ENCODE measurements at places on chromosomes 12 and 14.

DNA sequence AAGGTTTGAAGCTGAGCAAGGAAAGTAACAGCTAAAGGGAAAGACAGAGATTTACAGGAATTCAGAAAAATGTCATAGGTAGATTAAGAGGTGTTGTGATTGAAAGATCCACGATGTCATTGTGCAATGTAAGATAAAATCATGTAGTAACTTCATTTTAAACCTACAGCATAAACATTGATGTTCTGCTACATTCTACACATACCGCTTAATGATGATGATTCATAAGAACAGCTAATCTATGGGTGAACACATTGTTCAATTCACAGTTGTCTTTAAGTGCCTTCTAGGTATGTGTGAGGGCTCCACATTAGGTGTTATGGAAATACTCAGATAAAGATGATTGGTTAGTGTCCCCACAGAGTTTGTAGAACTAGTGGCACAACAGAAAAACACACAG is 170.9 kb downstream of the GRIP1 start:
- no peak overlapping the region for H3K4me3 ChIP-seq
- H3K27me3 ChIP-seq, result no peaks in the 10 kb centered on the region
- no peak overlapping the region for H3K27ac ChIP-seq
- no peaks in the 10 kb centered on the region for H3K4me1 ChIP-seq
- H3K36me3 ChIP-seq, result no peaks in the 10 kb centered on the region
- no peak for DNase-seq

GRCh38 chr14:84937016-84937415 is 592.9 kb upstream of the FLRT2 start:
- no peaks in the 10 kb centered on the region for H3K36me3 ChIP-seq
- H3K27ac ChIP-seq, result no peak overlapping the region
- H3K27me3 ChIP-seq, result no peaks in the 10 kb centered on the region
- no peaks in the 10 kb centered on the region for H3K4me1 ChIP-seq

GRCh38 chr12:47307680-47308399 is 228.1 kb upstream of the AMIGO2 start:
- peak overlapping the region; percentile 42 for H3K4me3 ChIP-seq
- peak overlapping the region; percentile 51 for H3K27ac ChIP-seq
- DNase-seq, result peak; percentile 35
- peaks cover 12% of the 10 kb centered on the region for H3K4me1 ChIP-seq
- no peaks in the 10 kb centered on the region for H3K36me3 ChIP-seq

DNA sequence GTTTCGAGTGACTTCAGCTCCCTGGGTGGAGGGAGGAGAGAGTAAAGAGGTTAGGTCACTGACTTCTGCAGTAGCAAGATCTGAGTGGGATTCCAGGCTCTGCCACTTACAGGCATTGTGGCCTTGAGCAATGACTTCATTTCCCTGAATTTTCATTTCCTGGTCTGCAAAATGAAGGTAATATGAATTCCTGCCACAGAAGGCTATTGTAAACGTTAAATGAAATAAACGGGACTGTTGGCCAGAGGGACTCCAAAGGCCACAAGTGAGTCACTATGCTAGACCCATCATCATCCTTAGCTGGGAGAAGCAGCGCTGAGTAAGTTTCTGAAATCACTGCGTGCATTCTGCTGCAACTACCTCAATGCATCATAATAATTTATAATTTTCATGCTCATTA is 807.8 kb downstream of the AACS start:
- no peaks in the 10 kb centered on the region for H3K27me3 ChIP-seq
- no peak overlapping the region for H3K27ac ChIP-seq
- DNase-seq, result no peak
- H3K4me3 ChIP-seq, result no peak overlapping the region
- H3K36me3 ChIP-seq, result no peaks in the 10 kb centered on the region

GRCh38 chr12:106771425-106771824 is 3.1 kb upstream of the RIC8B start:
- H3K36me3 ChIP-seq, result no peaks in the 10 kb centered on the region
- peaks cover 3% of the 10 kb centered on the region for H3K27me3 ChIP-seq
- no peak for DNase-seq
- H3K4me3 ChIP-seq, result no peak overlapping the region

- H3K4me3 ChIP-seq, result peak overlapping the region; percentile 9
- H3K36me3 ChIP-seq, result peaks cover 3% of the 10 kb centered on the region
- H3K4me1 ChIP-seq, result peaks cover 81% of the 10 kb centered on the region
- no peaks in the 10 kb centered on the region for H3K27me3 ChIP-seq
Measured at GRCh38 chr14:99261912-99262787, 9.8 kb downstream of the BCL11B start.

GRCh38 chr12:50615907-50616296 is 111.1 kb downstream of the DIP2B start:
- H3K36me3 ChIP-seq, result no peaks in the 10 kb centered on the region
- H3K4me3 ChIP-seq, result no peak overlapping the region
- H3K4me1 ChIP-seq, result peaks cover 9% of the 10 kb centered on the region
- no peak overlapping the region for H3K27ac ChIP-seq
- no peak for DNase-seq

DNA sequence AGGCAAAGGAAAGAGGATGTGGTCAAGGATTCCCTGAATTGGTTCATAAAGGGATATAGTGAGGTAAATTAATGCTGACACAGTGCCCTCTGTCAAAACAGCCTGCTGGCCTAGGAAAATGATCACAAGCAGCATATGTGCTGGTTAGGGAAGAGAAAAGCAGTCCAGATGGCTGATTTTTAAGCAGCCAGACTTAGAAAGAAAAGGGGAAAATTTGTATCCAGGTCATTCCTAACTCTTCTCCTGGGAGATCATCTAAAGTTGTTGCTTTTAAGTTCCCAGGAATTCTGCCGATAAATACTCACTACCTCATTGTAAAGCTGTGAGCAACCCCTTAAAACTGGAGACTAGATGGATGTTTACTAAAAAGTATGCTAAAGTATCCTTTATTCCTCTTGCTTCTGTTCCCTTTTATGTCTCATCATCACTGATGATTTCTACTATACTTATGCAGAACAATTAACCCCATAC is 46.4 kb upstream of the CNOT2 start:
- no peaks in the 10 kb centered on the region for H3K27me3 ChIP-seq
- H3K4me3 ChIP-seq, result no peak overlapping the region
- no peaks in the 10 kb centered on the region for H3K36me3 ChIP-seq
- H3K27ac ChIP-seq, result no peak overlapping the region
- H3K4me1 ChIP-seq, result no peaks in the 10 kb centered on the region
- DNase-seq, result no peak

GRCh38 chr12:22406627-22407026 is 72.1 kb upstream of the ST8SIA1 start:
- H3K36me3 ChIP-seq, result no peaks in the 10 kb centered on the region
- peaks cover 17% of the 10 kb centered on the region for H3K4me1 ChIP-seq
- H3K27ac ChIP-seq, result no peak overlapping the region
